ENCODE measurements at places on chromosomes 1 and 21.

DNA sequence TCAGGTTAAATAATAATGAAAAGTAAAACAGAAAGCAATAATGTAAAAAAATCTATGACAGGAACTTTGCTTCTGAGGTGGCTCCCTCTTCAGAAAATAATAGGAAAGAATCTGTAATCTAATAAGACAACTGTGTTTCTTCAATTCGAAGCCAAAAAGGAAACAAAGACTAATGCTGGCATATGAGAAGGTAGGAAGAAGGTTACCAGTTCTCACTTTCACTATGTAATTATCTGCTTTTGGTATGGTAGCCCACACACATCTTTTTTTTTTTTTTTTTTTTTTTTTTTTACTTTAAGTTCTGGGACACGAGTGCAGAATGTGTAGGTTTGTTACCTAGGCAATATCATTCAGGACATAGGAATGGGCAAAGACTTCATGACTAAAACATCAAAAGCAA lies 47.1 kb downstream of the COP1 start:
- no peak for DNase-seq

DNA sequence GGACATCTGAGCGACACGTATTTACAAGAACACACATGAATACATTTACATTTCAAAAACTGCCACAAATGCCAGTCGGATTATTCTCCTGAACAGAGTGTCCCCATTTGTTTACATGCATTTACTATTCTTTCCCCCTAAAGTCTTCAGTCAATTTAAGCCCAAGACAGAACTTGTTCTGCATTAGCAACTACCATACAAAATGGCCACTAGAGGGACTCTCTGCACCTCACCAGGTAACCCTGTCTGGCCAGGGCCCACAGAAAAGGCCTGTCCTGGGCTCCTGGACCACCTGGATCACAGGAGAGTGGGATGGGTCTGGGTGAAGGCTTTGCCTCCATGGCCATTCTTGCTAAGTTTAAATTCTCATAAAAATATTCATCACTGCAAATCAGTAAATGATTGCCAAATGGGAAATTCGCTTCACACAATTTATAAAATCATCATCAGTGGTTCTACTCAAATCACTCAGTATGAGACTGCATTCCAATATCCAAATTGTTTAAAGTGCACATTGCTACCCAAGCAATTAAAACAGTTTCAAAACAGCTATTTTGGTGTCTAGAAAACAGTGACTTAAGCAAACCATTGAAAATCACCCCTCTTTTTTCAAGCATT lies 12.5 kb upstream of the GUCA2A start:
- no peak for DNase-seq

- DNase-seq = no peak
Measured at GRCh38 chr21:35106246-35106835, 57.2 kb upstream of the RUNX1 start.

GRCh38 chr1:151501474-151501873 lies 9.7 kb upstream of the CGN start:
- DNase-seq = no peak

GRCh38 chr1:219427403-219427802 lies 185.5 kb downstream of the ZC3H11B start:
- DNase-seq = no peak

GRCh38 chr1:33599516-33600115 lies 127.2 kb downstream of the ZSCAN20 start:
- DNase-seq = no peak

DNA sequence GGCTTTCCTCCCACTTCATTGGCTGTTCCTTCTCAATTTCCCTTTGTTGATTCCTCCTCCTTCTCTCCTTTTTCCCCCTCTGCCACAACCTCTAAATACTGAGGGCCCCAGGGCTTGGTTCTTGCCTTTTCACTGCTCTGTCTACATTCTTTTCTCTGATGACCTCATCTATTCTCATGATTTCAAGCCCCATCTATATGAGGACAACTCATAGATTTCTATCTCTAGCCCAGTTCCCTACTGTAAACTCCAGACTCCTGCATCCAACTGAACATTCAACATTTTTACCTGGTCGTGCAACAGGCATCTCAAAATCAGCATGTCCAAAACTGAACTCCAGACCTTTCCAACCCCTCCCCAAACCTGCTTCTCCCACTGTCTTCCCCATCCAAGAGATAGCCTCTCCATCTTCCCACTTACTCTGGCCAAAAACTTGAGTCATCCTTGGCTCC lies 11.5 kb upstream of the SLC9A1 start:
- no peak for DNase-seq

DNA sequence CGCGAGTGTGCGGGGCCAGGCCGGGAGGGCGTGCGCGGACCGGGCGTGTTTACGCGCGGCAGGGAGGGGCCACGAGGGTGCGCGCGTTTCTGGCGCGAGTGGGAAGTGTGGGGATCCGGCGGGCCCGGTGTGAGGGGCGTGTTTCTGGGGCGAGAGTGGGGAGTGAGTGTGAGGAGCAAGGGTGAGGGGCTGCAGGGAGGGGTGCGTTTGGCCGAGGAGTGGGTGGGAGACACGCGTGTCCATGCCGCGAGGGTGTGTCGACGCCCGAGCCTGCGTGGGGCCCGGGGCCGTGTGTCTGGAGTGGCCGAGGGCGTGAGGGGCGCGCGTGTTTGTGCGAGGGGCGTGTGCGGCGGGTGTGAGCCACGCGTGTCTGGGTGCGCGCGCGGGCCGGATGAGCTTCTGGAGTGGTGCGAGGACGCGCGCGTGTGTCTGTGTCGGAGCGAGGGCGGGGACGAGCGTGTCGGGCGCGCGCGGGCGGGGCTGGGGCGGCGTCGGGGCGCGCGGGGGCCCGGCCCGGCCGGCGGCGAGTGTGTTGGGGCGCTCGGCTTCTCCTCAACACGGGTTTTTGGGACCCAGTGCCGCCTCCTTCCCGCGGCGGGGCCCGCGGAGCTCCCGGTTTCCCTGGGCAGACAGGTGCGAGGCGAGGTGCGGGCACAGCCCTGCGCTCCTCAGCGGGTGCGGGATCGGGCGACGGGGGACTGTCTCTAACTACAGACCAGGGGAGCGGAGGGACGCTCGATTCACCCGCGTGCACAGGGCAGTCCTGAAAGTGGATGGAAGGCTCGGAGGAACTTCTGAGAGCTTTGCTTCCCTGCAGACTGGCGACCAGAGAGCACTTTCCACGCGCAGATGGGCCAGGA lies 65.8 kb upstream of the VAMP3 start:
- peak; percentile 22 for DNase-seq

GRCh38 chr1:199551967-199552565 lies 475.4 kb upstream of the NR5A2 start:
- no peak for DNase-seq

GRCh38 chr1:119781434-119782210 lies 12.9 kb upstream of the HMGCS2 start:
- no peak for DNase-seq

- no peak for DNase-seq
Measured at GRCh38 chr1:154736841-154737240, 128.9 kb upstream of the ADAR start.

GRCh38 chr1:54403405-54403804 lies 2.8 kb downstream of the SSBP3 start:
- no peak for DNase-seq

- no peak for DNase-seq
Measured at GRCh38 chr1:84299536-84300170, 1.9 kb upstream of the SAMD13 start.

DNA sequence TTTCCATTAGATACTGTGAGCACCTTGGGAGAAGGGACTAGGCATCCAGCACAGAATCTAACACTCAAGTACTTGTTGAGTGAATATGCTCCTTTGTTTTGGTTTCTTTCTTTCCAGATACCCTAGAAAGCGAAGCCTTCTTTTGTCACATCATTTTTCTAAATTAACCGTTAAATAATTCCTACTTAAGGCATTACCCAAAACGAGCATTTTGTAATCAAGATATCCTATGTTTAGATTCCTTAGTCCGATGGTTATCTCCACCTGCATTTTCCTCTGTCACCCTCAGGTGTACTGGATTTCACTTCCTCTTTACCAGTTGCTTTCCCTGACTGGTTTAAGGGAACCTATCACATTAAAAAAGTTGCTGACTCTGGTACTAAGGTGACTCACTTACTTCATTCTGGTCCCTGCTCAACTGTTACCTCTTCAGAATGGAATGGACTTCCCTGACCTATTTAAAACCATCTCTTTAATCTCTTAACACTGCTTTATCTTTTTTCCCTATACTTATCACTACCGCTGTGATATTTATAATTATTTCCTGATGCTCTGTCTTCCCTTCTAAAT lies 3.2 kb downstream of the B3GALNT2 start:
- no peak for DNase-seq

- no peak for DNase-seq
Measured at GRCh38 chr1:100219883-100220282, 29.8 kb downstream of the DBT start.

DNA sequence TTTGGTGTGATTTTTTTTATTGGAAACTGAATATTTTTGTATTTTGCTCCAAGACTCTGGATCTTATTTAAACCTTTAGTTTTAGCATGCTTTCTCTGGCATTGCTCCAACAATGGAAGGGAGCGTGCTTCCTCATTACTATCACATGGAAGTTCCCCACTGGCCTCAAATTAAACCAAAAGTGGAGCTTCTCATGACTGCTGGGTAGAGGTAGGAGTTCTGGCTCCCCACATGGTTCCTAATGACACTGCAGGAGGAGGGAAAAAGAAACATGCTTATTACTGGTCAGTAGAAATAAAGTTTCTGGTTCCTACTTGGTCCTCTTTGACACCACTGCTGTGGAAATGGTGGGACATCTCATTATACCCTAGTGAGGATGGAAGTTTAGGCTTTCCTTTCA lies 310.5 kb downstream of the PTGER3 start:
- no peak for DNase-seq

GRCh38 chr1:65176056-65176450 lies 28.1 kb downstream of the AK4 start:
- DNase-seq = no peak

GRCh38 chr1:78527706-78528105 lies 36.9 kb downstream of the PTGFR start:
- DNase-seq = no peak

GRCh38 chr1:210635108-210635507 lies 306.4 kb downstream of the HHAT start:
- DNase-seq = no peak

DNA sequence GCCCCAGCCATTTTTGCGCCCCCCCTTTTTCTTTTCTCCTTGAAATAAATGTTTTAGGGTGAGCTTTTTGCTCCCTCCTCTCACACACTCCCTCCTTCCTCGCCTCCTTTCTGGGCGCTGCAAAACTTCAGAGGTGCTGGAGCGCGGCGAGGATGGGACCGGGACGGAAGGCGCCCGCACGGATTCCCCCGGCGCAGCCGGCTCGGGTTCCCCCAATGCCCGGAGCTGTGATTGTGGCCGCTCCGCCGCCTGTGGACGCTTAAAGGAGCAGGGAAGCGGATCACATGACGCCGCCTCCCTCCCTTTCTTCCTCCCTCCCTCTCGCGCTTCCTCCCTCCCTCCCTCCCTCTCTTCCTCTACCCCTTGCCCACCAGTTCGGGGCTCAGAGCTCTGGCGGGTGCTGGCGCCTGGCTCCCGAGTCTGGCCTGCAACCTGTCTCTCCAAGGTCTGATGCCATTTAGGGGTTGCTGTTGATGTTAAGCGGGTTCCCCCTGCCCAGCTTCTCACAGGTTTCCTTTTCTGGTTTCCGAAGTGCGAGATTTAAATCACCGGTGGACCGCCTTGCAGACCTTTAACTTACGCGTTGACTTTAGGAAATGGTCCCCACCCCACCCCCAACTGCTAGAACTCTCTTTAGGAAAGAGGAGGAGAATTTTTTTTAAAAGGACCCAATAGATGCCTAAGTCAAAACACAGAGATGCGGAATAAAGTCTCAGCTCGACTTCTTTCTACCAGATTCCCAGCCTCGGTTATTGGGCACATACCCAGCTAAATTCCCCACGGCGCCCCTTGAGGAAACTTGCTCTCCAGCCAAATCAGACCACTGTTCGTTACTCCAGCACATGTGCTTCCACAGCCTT lies at the start of gene WLS:
WLS (minus strand) TSS at position 235 of the 860 bp plus-strand sequence; CDS start at position 11, 224 bp downstream.
- DNase-seq = no peak

DNA sequence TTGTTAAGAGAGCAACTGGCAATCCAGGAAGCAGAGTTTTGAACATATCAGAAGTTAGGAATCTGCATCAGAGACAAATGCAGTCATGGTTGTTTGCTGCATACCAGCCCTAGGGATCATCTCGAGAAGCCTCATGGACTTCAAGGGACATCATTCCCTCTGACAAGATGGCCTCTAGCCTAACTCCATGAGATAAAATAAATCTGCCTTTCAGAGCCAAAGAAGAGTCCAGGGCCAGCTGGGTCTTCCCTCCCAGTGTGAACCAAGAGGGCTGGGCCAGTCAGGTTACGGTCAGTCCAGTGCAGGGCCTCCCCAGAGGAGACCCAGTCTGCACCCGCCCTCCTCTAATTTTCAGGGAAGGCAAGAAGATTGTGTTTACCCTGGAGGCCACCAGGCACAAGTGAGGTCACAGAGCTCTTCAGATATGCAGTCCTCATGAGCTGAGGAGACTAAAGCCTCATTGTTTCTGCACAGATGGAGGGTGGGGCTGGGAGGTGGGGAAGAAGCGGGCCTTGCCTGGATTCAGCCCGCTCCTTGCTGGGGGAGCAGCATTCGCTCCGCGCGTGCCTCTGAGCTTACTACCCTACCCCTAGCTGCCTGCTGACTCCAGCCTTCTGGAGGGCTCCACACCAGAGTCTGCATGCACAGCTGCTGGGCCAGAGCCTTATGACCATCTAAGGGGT lies 52.8 kb downstream of the CAPN2 start:
- no peak for DNase-seq

- DNase-seq = no peak
Measured at GRCh38 chr1:107110326-107110725, 30.5 kb upstream of the NTNG1 start.

GRCh38 chr1:114152089-114152507 lies 1.6 kb downstream of the SYT6 start:
- DNase-seq = no peak

- no peak for DNase-seq
Measured at GRCh38 chr21:20661246-20661645, 337.0 kb upstream of the NCAM2 start.

GRCh38 chr21:35406635-35407034 lies 357.5 kb upstream of the RUNX1 start:
- DNase-seq = no peak

GRCh38 chr21:43884861-43885417 lies 19.9 kb downstream of the AGPAT3 start:
- no peak for DNase-seq

DNA sequence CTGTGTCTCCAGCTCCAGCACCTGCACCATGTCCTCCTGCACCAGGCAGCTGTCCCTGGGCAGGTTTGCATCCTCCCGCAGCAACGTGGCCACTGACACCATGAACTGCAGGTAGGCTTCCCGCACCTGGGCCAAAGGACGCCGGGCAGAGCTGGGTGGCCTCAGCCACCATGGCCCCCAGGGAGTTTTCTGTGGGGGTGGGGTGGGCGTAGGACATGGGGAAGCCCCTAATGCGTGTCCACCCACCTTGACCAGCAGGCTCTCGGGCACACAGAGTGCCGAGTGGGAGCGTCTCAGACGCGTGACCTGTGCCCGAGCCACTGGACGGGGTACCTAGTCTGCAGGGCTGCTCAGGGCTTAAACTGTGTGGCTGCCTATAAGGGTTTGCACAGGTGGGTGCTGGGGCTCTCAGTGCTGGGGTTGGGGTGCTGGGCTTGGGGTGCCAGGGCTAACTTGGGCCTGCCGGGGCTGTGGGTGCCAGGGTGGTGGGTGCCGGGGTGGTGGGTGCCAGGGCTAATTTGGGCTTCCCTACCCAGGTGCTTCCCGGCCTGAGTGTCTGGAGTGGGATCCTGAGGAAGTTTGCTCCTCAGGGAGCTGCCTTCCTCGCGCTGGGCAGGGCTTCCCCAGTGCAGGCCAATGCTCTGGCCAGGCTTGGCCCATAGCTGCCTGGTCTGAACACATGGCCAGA lies 17.7 kb downstream of the PRXL2B start:
- no peak for DNase-seq

All from activated naive CD4-positive, alpha-beta T cell (primary cell).